ENCODE measurements at places on chromosomes 5 and 9. TPM values are rescaled to one million over a fixed set of nuclear protein-coding genes. Genes with fewer than 3 reads are reported as not detected.

The SLC6A7 gene
- polyA plus RNA-seq, result 0.06 TPM

DNA sequence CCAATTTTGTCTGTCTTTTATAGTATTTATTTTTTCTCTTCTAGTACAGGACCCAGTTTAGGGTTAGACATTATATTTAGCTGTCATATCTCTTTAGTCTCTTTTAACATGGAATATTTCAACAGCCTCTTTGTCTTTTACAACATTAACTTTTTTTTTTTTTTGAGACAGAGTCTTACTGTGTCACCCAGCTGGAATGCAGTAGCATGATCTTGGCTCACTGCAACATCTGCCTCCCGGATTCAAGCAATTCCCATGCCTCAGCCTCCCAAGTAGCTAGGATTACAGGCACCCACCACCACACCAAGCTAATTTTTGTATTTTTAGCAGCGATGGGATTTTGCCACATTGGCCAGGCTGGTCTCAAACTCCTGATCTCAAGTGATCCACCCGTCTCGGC lies 90.1 kb downstream of the ADAMTS6 start:
- no peak for DNase-seq

GRCh38 chr9:91771864-91772263 lies 178.2 kb downstream of the ROR2 start:
- no peak for DNase-seq

- no peak for DNase-seq
These were observed 138.6 kb downstream of the ERCC6L2 start for GRCh38 chr9:96014078-96014477.

The TICAM2 gene
- polyA plus RNA-seq, result 4.1 TPM

The LCN6 gene
- polyA plus RNA-seq, result not detected

- DNase-seq, result no peak
These were observed 152.0 kb downstream of the DOCK8 start for GRCh38 chr9:366620-367019.

GRCh38 chr9:73183917-73184861 lies 32.5 kb downstream of the ANXA1 start:
- no peak for DNase-seq

The APC gene
- polyA plus RNA-seq, result 33.3 TPM

The HTR4 gene
- 0.05 TPM for polyA plus RNA-seq

DNA sequence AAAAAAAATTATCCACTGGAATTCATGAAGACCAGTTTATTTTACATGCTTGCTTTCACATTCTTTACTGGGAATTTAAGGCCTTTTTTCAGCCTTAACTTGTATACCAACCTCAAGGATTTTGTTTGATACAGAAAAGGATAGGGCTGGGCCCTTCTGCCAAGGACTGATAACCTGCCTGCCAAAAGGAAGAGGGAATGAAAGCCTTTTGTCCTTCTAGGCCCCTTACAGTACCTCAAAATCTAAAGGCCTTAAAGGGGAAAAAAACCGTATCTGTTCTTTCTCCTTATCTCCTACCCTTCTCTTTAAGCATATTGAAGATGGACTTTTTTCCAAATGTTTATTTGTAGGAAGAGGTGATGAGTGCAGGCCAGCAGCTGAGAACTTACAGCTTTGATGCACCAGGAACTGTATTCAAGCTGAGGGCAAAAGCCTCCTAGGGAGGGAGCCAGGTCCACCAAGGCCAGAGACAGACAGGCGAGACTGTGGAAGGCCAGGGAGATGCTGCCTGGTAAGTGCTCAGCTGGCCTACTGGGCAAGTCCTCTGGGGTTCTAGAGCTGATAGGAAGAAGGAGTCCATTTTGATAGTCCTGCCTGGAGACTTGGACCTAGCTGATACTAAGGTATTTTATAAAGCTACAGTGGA lies 31.8 kb downstream of the FAXDC2 start:
- DNase-seq, result no peak

GRCh38 chr5:21704974-21705668 lies 1148.0 kb downstream of the CDH12 start:
- no peak for DNase-seq

DNA sequence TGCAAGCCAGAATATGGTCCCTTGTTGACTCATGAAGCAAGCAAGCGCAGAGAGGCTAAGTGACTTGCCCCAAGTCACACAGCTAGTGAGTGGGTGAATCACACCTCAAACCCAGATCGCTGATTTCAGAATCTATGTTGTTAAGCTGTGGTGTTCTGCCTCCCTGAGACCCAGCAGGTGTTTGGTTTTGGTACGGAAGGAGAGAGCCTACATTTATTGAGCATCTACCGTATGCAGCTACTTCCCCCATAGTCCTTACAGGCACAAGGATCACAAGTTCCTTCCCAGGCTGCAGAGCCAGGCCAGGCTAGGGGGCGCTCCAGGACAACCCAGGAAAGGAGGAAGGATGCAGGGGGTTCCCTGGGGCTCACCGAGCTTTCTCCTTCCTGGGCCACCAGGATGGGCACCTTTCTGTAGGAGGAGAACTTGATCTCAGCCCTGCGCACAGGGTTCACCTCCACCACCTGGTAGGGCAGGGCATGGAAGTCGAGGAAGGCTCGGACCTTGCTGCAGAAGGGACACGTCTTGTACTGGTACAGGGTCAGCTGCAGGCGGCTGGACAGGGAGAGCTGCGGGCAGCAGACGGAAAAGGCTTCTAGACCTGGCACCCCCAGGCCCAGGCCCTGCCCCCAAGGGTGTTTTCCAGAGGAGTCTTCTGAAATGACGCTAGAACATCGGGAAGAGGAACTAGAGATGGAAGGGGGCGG lies 2.5 kb downstream of the PTGES2 start:
- DNase-seq, result no peak

DNA sequence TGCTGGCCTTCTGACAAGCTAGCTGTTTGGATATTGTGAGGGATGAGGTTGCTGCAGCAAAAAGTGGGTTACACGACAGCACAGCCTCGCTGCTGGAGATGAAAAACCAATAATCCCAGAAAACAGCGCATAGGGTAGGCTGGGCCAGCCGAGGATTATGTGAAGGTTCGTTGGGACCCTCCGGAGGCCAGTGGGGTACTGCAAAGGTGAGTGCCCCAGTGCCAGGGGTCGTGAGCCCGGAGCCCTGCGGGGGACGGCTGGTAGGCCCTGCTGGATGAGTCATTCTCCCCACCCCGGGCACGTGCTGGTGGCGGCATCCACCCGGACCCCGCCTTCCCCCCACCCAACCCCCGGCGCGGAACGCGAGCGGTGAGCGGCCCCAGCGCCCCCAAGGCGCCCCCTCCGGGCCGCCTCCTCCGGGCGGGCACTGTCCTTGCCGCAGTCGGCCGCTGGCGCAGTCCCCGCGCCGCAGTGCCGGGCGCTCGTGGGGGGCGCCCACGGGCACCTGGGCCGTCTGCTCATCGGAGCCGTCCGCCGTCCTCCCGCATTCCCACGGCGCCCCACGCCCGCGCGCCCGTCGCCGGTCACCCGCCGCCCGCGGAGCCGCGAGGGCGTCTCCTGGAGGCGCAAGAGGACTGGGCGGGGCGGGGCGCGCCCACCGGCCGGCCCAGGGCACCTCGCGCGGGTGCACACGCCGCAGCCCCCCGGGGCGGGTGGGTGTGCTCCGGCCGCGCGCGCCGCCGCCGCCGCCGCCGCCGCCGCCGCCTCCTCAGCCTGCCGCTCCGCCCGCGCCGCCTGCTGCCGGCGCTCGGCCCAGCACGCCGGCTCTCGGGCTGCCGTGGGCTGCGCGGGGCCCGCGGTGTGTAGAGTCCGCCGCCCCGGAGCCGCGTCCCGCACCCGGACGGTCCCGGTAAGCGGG lies at the start of gene PHF24:
TSS of gene PHF24 (plus strand) at position 794 of the 919 bp plus-strand sequence. CDS start 13,014 bp downstream, outside the sequence.
- no peak for DNase-seq

The RANBP6 gene
- 26.0 TPM for polyA plus RNA-seq
